ENCODE measurements at places on chromosomes 16 and 17.

- no peak for DNase-seq
Observed at GRCh38 chr17:4411201-4411600, 22.5 kb upstream of the SPNS3 start.

DNA sequence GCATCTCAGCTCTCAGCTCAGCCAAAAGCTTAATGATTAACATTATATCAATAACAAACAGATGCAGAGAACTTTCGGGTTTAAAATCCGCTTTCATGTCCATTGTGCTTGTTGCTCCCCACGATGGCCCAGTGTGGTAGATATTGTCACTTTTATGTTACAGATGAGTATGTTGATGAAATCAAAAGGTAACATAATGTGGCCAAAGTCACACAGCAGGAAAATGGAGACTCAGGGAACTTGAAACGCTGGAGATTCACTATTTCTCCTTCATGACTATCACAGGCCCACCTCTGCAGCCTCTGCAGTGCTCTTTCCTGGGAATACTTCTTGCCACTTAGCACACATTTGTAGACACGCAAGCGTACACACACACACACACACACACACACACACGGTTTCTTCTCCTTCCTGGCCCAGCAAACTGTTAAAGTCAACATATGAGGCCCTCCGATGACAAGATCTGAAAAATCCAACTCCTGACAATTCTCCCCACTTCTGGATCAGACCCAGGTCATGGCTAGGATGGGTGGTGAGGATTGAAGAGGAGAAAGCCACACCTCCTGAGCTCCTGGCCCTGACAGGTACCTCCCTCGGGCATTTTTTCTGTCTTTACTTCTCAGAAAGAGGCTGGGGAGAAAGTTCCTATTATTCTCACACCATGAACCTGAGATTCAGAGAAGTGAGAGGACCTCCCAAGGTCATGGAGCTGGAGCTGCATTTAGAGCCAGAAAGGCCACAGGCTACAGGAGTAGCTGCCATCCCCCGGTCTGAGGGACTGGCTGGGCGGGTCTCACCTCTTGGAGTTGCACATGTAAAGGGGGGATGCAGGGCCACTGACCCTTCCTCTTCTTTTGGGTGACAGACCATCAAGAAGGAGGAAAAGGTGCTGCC is 9.7 kb downstream of the DRC7 start:
- no peak for DNase-seq

DNA sequence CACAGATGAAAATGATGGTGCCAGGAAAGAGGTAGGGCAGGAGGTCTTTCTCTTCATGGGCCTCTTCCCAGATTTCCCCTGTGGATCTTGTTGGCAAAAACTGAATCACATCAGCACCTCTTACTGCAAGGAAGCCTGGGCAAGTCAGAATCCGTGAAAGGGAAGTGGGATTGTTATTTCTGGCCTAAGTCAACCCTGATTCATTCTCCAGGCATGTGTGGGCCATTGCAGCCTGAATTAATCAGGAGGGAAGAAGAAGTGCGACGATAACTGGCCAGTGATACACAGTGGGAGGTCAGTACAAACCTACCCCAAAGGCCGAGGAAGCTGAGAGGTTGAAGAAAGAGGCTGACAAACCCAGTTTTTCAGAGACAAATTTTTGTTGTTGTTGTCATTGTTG is 17.9 kb upstream of the NSMCE1 start:
- DNase-seq = no peak

GRCh38 chr16:71303938-71304337 is 14.7 kb upstream of the CMTR2 start:
- DNase-seq = no peak

All from Karpas-422 (cell line).